ENCODE measurements at places on chromosomes 1 and 21. TPM values are rescaled to one million over a fixed set of nuclear protein-coding genes. Genes with fewer than 3 reads are reported as not detected.

DNA sequence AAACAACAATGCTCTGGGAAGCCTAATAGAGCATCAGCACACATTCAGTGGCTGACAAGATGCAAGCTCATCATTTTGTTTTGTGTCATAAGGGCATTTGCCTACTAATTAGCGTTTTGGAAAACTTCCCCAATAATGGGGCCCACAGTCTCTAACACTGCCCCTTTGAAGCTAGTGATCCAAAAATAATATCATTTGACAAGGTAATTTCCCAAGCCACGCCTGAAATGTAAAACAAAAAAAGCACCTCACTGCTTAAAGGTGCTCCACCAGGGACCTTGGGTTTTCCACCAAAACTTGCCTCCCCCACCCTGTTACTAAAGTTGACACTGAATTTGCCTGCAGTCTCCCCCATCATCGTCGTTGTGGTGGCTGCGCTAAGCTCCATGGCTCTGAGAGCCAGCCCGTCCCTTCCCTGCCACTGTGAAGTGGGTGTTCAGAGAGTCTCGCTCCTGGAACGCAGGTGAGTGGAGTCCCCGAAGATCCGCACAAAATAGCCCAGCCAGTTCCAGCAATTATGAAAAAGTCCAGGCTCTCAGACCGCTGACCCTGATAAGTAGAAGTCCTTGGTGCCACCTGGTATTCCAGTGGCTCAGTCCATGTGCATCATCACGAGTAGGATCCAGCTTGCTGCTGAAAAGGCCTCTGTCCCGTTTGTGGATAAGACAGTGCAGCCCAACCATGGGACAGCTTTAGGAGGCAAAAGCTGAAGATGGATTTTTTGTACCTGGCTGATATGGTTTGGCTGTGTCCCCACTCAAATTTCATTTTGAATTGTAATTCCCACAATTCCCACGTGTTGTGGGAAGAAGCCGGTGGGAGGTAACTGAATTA, 52.2 kb downstream of the RAB3GAP2 start:
- DNase-seq, result no peak

DNA sequence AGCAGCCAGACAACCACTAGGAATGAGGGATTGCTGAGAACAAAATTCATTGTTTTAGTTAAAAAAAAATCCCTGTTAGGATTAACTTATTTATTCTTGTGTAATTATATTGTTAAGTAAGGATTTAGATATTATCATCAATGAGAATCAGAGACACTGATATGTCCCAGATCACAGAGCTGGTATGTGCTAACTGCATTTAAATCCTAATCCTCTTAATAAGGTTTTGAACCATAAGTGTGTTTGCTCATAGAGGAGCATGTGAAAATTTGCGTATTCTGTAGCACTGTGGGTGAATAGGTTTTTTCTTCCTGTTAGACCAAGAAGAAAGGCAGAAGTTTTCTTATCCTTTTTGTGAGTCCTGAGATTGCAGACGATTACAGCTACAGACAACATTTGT, 147.1 kb downstream of the HHAT start:
- no peak for DNase-seq

DNA sequence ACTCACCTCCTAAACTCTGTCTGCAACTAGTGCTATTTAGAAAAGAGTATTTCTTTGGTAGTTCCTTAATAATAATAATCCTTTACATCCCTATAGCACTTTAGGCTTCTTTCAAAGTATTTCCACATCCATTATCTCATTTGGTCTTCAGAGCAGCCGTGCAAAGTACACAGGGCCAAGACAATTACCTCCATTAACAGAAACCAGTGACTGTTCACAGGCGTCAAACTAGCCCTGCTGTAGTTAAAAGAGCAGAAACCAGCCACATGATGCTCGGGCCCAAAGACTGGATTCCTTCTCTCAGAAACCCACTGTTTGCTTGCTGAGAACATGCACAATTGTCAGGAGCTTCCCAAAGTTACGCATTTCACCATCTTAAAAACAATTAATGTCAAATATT, 396.0 kb upstream of the DAB1 start:
- no peak for DNase-seq

DNA sequence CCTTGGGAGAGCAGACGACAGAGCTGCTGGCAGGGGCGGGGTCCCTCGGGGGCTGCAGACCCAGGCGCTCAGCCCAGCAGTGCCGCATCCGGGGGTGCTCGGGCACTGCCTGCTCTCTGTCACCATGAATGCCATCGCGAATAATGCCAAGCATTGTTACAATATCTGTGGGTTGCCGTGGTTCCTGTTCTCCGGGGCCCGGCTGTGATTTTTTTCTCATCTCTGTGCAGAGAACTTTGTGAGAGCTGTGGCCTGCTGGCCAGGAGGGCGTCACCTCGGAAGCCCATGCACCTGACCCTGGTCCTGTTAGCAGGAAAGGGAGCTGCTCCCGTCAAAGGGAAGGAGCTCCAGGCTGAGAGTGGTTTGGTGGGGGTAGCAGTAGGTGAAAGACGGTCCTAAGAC, 70.4 kb downstream of the PRDM16 start:
- no peak for DNase-seq

GRCh38 chr1:158689110-158689509, 2.6 kb upstream of the SPTA1 start:
- no peak for DNase-seq

- DNase-seq, result no peak
Observed at GRCh38 chr1:212853658-212854057, 4.4 kb upstream of the FLVCR1 start.

DNA sequence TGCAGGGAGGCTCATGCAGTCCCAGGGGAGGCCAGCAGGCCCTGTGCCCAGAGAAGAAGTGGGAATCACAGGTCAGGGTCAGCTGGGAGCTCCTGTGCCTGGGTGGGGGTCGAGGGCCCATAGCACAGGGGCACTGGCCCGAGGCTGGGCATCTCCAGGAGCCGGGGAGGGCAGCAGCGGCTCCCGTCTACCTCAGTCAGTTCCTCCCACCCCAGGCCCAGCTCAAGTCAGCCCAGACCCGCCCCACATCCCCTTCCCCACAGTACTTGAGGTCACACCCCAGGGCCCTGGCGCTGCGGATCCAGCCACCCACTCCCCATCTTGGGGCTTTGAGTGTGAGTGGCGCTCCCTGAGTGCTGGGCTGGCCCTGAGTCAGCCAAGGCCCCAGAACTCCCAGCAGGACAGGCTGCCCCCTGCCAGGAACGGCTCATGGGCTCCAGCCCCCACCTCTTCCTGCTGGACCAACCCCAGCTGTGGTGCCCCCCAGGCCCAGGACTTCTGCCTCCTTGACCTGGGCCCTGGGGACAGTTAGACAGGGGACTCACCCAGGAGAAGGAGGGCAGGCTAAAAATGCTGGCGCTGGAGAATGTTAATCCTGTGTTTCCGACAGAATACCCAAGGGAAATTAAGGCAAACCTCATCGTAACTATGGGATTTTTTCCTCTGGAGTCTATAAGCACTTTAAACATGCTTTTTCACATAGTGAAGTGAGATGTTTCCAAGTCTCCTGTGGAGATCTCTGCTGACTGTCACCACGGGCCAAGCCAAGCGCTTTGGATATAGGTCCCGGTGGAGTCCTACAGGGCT, 68.8 kb upstream of the COL6A1 start:
- DNase-seq, result no peak

GRCh38 chr1:173392895-173393658, 84.1 kb upstream of the PRDX6 start:
- no peak for DNase-seq

DNA sequence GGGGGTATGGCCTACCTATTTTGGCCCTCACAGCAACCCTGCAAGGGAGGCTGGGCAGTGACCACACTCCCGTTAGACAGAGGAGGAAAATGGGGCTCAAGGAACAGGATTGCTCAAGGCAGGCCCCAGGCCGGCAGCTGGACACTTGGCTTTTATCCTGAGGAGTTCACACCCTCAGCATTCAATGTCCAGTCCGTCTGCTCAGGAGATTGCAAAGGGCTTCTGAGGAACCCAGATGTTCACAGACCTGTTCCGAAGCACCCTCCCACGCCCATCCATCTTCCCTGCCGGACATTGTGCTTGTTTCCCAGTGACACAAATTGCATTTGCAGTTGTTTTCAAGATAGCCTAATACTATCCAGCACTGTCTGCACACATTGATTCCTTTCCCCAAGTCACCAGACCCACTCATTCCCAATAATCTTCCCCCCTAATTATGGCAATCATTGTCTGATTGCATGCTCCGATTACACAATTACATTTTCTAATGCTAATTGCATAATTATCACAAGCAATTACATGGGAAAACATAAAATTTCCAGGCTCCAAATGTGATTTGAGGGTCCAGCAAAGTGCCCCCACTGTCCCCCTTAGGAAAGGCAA, 4.3 kb upstream of the UBL4B start:
- no peak for DNase-seq

DNA sequence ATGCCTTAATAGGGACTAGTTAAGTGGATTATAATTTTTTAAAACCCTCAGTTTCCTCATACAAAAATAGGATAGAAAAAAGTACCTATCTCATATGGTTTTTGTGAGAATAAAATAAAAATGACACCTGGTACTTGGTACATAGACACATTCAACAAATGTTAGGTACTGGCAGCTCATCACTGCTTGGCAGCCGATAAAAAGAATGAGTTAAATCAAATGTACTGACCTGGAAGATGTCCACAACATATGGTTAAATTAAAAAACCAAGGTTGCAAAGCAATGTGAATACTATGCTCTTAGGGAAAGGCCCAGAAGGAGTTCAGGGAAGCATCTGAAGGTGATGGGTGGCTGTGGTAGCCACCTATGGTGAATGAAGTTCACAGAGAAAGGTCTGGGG, 64.9 kb upstream of the SMYD2 start:
- DNase-seq, result no peak

Gene PLPP3
- polyA plus RNA-seq, result 126 TPM

Gene DCDC2B
- 0.24 TPM for polyA plus RNA-seq

Gene PODN
- 13.0 TPM for polyA plus RNA-seq

Gene LCE1A
- not detected for polyA plus RNA-seq

Gene KCNE1
- 0.52 TPM for polyA plus RNA-seq

Gene GPX7
- 155 TPM for polyA plus RNA-seq

Gene CD5L
- polyA plus RNA-seq, result not detected

Gene FAM72C
- polyA plus RNA-seq, result 3.5 TPM

Measured in muscle of arm (tissue), 14 donors.